Anterior cingulate cortex (tissue), 58 donors: ENCODE measurements at places on chromosomes 16 and 17.
A peak's percentile ranks its signal among the peaks of the same experiment; 100 is the strongest.

DNA sequence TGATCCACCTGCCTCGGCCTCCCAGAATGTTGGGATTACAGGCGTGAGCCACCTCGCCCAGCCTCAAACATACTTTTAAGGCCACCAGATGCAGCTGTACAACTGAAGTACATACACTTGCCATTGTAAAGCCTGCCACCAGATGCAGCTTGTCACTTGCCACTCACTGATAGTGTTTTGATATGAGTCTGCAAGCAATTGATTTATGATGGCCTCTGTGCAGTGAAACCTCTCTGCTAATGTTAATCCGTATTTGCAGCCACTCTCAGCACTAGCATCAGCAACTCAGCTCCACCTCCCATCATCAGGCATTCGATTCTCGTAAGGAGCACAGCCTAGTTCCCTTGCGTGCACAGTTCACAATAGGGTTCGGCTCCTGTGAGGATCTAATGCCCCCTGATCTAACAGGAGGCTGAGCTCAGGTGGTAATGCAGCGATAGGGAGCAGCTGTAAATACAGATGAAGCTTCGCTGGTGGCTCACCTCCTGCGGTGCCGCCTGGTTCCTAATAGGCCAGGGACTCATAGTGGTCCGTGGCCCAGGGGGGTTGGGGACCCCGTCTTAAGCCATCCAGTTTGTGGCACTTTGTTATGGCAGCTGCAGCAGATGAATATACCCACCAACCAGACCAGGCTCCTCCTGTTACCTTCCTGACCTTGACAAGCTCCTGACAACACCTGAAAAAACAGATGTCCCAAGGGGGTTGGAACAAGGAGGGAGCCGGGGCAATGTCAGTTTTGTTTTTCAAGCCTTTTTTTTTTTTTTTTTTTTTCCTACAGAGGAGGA lies 1.3 kb upstream of the HERPUD1 start:
- no peak for DNase-seq

- no peak for DNase-seq
Measured at GRCh38 chr17:58335061-58335731, 6.6 kb upstream of the TSPOAP1 start.

- no peak for DNase-seq
Measured at GRCh38 chr17:55316499-55316898, 51.7 kb downstream of the HLF start.

- DNase-seq: no peak
Measured at GRCh38 chr16:64234200-64234599, 887.7 kb downstream of the CDH11 start.

- DNase-seq: peak; percentile 69
Measured at GRCh38 chr16:70685938-70686375, at the start of gene MTSS2. TSS of gene MTSS2 (minus strand) at chr16:70686053. CDS start at chr16:70685791, 262 bp downstream.

DNA sequence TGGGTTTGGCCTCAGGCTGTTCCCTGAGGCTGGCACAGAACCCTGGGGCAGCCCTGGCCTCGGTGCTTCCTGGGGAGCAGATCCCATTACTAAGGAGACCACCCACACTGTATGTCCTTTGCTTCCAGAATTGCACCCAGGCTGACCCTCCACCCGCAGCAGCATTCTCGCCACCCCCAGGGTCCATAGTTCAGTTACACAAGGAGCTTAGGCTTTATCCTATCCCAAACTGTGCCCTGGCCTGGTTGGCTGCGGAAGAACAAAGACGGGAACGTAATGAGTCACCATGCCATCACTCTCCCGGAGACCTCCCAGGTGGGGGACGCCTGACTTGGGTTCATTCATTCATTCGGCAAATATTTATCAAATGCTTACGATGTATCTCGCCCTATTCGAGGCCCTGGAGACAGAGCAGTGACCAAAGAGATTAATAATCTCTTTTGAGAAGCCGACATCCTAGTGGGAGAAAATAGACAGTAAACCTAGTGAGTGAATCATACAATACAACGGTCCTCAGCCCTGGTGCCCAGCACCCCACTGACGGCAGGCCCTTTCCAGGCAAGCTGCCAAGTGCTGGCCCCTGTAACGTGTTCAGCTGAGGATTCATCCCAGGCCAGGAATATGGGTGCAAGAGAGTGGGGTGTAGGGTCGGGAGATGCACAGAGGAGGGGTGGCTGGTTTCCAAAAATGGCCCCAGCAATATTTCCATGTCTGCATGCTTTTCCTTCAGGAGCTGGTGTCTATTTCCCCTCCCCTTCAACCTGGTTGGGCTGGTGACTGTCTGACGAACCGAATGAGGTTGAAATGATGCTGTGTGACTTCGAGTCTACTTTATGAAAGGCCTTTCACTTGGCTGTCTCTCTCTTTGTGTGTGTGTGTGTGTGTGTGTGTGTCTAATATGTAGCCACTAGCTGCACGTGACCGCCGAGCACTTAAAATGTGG lies 134.2 kb downstream of the MGAT5B start:
- DNase-seq: no peak
